Caki2 (cell line): ENCODE measurements at places on chromosomes 11 and 22. TPM values are rescaled to one million over a fixed set of nuclear protein-coding genes. Genes with fewer than 3 reads are reported as not detected.

The DGCR6 gene
- total RNA-seq = 8.2 TPM in 1 of 2 replicates, not detected in the other

The AHNAK gene
- 141 and 188 TPM in 2 replicates for total RNA-seq

The SLC22A12 gene
- not detected in 2 replicates for total RNA-seq

- no peak for DNase-seq
These were observed 188.9 kb upstream of the ZBED5 start for GRCh38 chr11:11046781-11047180.

DNA sequence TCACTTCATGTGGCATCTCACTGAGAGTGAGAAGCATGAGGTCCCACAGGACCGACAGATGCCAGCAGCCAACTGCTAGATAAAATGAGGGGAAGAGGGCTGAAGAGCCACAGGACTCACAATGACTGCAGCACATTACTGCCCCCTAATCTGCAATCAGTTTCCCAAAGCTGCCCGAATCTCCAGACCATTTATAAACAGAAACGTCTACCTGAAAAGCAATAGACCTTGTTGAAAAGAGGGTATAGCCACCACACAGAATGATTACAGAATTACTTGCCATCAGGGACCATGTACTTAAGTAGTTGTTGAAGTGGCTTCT lies 12.4 kb upstream of the TEF start:
- no peak for DNase-seq

DNA sequence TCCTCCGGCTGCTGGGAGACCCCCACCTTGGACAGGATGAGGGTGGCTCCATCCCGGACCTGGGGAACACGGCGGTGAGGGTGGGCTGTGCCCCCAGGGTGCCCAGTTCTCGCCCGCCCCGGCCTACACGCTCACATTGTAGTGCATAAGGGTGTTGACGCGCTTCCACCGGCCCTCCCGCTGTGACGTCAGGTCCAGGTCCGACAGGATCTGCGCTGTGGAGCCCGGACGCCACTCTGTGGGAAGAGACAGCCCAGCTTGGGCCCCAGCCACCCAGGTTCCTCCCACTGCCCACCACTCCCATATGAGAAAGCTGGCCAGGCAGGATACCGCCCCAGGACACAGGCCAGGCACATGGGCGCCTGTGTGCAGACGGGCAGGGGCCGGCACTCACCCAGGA lies 8.3 kb upstream of the MAPK11 start:
- DNase-seq = no peak
